ENCODE measurements at places on chromosomes 6 and 20.

DNA sequence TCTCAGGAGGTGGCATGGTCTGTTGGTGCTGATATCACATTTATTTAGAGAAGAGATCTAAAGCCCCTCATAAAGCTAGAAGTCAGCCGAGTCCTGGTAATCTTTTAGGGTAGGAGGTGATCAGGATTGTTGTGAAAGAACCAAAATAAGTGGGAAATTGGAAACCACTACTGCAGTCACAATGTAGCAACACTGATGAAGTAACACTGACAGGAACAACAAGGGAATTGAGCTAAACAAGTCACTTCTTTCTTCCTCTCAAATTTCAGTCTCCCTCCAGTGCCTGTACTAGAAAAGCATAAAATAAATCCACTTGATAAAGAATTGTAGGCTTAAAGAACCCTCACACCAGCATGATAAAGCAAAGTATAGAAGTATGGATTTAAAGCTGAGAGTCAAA is 1509.0 kb downstream of the GRIK2 start:
- DNase-seq: no peak

- DNase-seq: no peak
These were observed 5.0 kb downstream of the FAM217B start for GRCh38 chr20:59945175-59945574.

DNA sequence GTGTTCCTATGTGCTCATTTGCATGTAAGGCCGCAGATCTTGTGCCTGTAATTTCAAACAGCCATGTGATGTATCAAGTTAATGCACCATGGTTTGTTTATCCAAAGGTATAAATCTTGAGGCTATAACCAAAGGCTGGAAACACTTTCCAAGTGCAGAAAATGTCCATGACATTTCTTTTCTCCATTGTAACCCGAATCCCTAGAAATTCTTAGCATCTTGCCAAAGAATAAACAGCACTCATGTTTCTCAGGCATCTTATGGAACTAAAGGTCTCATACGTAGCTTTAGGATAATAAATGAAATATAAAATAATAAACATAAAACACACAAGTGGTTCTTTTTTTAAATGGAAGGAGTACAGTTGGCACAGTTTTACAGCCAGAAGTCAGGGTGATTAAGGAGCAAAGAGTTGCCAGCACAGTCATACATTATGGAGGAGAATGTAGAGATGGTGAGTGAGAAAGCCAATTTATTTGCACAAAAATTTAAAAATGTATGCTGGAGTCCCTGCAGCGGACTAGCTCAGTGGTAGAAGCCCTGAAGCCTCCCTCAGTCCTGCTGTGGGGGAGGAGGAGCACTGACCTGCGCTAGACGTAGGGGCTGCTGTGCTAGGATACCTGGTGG is 18.0 kb downstream of the CDH26 start:
- no peak for DNase-seq

DNA sequence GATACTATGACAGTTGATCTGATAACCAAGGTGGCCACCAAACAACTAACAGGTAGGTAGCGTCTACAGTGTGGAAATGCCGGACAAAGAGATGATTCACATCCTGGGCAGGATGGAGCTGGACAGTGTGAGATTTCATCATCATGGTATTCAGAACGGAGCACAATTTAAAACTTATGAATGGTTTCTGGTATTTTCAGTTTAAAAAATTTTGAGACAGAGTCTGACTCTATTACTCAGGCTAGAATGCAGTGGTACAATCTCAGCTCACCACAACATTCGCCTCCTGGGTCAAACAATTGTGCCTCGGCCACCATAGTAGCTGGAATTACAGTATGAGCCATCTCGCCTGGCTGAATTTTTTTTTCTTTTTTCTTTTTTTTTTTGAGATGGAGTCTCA is 43.8 kb downstream of the CEP57L1 start:
- DNase-seq: no peak

GRCh38 chr6:6586671-6587526 is 1.6 kb upstream of the LY86 start:
- no peak for DNase-seq

- DNase-seq: no peak
These were observed 648.5 kb downstream of the RNF144B start for GRCh38 chr6:19035461-19036195.

GRCh38 chr6:133241901-133242636 is 912 bp downstream of the EYA4 start:
- no peak for DNase-seq

- no peak for DNase-seq
These were observed 293.5 kb downstream of the PHF3 start for GRCh38 chr6:63929111-63929510.

GRCh38 chr6:161284653-161285052 is 10.8 kb upstream of the AGPAT4 start:
- DNase-seq: no peak

DNA sequence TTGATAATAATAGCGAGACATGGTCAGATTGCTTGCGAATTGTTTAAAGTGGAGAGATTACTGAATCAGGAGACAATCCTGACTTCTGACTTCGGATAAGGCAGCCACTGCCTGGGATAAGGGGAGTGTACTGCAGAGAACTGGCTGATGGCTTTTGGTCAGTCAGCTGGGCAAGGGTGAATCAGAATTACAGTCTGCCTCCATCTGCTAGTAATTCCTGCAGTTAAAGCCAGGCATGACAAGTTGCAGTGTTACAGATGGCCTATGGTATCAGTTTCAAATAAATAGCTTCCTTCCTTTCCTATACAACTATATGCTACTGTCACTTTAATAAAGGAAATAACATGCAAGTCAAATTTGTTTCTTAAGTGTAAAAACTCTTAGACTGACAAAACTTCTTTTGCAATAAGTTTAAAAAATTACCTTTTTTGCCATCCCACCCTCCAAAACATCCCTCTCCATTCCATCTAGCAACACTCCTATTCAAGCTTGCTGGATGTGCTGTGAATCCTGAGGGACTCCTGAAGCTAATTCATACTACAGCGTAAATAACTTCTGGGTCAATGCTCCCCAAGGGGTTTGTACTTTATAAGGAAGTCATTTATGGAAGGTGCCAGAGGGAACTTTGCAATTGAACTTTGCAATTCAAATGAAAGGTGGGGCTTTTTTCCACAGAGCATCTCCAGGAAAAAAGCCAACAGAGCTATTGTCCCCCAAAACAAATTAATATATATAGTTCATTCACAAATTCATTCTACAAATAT is 245.2 kb downstream of the ADGRB3 start:
- no peak for DNase-seq

- DNase-seq: no peak
These were observed at the start of gene TNFRSF6B for GRCh38 chr20:63696628-63697356. Gene TNFRSF6B, plus strand, starts transcription at chr20:63696652. Its CDS starts 116 bp downstream, at chr20:63696768.

GRCh38 chr6:65229825-65230224 is 477.2 kb downstream of the EYS start:
- no peak for DNase-seq

- DNase-seq: no peak
These were observed 22.6 kb upstream of the TINAG start for GRCh38 chr6:54285595-54285994.

DNA sequence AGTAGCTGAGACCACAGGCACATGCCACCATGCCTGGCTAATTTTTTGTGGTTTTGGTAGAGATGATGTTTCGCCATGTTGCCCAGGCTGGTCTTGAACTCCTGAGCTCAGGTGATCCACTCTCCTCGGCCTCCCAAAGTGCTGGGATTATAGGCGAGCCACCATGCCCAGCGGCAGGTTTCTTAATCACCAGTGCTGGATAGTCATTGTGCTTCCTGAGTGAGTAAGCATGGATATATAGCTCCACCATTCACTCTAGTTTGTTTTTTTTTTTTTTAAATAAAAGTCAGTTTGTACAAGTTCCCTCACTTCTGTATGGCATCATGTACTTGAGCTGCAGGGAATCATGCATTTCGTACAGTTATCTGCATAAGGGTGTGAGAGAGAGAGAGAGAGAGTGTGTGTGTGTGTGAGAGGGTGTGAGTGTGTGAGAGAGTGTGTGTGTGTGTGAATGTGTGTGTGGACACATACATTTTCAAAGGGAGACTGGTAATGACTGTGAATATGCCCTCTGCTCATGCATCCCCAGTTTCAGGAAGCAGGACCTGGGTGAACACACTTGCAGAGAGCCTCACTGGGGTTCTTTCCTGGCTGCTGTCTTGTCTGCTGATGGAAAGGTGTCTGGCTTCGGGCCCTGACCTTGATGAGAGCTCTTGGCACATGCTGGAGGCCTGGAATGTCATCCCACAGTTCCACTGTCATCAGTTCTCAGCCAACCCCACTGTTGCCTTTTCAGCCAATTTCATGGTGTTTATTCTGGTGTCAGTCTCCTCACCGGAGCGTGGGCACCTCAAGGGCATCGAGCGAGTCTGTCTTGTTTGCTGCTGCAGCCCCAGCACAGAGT is 65.0 kb upstream of the XRN2 start:
- no peak for DNase-seq

- DNase-seq: no peak
These were observed 17.2 kb downstream of the LAMP5 start for GRCh38 chr20:9531581-9531980.

GRCh38 chr6:139135578-139136545 is 982 bp downstream of the HECA start:
- no peak for DNase-seq

- no peak for DNase-seq
These were observed 102.3 kb downstream of the PDE7B start for GRCh38 chr6:135953818-135954217.

- DNase-seq: no peak
These were observed 39.2 kb upstream of the RNF8 start for GRCh38 chr6:37314487-37315156.

DNA sequence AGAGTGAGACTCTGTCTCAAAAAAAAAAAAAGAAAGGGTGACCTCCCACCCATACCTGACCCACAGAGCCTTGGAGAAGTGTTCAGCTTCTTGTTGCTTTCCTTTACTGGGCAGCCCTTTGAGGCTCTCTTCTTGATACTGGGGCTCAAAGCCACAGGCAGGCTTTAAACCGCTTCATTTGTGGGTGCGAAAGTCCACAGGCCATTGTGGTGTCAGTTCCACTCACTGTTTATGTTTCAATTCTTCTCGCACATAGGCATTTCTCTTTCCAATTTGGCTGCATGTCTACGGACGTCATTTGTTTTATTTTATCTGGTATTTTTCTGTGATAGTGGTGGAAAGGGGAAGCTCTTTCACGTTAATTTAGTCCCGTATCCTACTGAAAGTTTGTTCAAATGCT is 34.6 kb downstream of the PPARD start:
- DNase-seq: no peak

GRCh38 chr6:73006146-73006545 is 219.2 kb downstream of the KHDC1L start:
- DNase-seq: no peak

DNA sequence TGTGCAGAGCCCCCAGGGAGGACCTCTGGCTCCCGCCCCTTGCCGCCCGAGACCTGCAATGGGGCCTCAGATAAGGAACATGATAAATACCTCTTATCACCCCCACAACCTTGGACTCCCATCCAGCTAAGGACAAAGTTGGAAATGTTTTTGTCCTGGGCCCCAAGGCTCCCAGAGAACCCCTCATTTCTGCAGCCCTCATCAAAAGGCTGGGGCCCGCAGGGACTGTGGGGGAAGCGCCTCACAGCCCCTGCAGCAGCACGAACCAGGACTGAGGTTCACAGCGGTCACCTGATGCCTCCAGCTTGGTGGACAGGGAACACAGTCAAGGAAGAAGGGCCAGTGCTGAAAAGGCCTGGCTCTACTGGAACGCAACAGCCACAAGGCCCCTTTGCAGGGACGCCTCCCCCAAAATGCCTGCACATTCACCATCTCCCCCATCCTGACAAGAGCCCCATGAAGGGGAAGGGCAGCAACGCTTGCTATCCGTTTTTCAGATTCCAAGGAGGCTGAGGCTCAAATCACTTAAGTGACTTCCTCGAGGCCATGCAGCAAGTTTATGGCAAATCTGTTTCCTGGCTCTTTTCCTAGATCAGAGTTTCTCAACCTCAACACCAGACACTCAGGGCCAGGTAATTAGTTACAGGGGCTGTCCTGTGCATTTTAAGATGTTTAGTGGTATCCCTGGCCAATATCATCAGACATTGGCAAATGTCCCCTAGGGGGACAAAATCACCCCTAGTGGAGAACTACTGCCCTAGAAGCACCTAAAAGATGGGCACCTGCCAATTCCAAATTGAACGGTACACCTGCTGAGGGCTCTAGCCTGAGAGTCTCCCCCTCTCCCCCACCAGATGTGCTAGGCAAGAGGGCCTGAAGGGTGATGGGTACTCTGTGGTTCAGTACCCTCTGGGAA is 10.6 kb downstream of the TFEB start:
- no peak for DNase-seq

DNA sequence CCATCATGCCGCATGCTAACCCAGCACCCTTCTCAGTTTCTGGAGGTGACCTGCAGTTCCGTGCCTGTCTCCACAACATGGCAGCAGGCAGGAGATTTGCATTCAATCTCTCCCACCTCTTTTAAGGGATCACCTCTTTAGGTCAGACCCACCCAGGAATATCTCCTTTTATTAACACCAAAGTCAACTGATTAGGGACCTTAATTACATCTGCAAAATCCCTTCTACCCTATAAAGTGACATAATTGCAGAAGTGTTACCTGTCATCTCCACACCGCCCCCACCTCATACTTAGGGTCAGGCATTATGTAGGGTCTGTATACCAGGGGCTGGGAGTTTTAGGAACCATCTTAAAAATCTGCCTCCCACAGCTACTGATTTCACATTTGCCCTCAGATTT is 267.5 kb downstream of the TMEM242 start:
- DNase-seq: no peak

GRCh38 chr20:41038149-41038877 is 9.7 kb downstream of the TOP1 start:
- DNase-seq: no peak

DNA sequence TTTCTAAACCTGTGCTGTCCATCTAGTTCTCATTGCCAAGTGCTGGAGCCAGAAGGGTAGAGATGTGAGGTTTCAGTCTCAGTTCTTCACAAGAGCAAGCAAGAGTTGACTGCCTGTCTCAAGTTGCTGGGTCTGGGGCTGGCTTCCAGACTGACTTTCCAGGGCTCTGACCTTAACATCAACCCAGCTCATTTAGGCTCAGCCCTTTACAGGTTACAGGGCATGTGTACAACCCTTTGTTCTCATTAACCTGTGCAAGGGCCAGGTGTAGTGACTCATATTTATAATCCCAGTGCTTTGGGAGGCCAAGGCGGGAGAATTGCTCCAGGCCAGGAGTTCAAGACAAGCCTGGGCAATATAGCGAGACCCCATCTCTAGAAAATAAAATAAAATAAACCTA is 30.6 kb downstream of the FITM2 start:
- DNase-seq: no peak

GRCh38 chr20:11734431-11734830 is 183.3 kb upstream of the BTBD3 start:
- no peak for DNase-seq

DNA sequence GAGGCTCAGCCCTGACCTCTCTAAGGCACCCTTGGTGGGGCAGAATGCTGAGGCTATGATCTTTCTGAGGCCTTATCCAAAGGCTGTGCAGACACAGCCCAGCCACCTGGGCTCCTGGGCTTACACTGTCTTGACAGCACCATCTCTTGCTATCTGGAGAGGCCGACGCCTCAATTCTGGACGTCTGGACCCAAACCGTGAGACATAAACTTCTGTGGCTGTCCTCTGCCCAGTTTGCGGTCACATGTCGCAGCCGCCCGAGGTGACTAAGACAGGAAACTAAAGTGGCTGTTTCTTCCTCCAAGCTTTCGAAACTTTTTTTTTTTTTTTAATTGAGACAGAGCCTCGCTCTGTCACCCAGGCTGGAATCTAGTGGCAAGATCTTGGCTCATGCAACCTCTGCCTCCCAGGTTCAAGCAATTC is 49.3 kb downstream of the PRR18 start:
- DNase-seq: peak; percentile 12
